ENCODE measurements at places on chromosomes 6 and 20.

DNA sequence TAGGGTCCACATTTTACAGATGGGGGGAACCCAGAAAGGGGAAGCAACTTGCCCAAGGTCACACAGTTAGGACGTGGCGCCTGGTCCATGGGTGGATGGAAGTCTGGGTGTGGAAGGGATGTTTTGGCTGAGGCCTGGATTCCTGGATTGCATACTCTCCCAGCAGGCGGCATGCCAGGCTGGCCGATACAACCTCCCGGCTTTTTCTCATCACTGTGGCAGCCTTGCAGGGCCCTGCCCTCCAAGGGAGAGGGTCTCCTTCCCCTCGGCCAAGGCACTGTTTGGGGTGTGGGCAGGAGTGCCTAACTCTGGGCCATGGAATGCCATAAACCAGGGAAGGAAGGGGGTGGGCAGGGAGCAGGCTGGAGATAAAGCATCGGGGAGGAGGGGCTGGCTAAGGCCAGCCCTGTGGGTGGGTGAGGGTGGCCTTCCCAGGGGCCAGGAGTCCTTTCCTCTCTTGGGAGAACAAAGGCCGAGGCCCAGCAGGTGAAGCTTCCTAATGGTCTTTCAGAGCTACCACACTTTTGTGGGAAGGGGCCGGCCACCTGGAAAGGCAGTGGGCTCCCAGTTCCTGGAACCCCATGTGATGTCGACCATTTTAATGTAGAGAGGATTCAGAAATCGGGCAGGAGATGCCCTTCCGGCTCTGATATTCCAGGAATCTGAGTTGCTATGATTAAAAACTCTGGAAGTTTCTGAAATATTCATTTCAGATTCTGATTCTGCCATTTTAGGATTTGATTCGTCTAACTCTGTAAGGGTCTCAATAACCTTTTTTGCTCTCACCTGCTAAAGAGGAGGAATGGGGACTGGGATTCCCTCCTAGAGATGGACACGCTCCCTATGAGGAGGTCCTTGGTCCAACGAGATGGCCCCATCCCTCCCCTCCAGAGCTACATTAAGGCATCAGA is 4.2 kb downstream of the FOXS1 start:
- no peak for DNase-seq

DNA sequence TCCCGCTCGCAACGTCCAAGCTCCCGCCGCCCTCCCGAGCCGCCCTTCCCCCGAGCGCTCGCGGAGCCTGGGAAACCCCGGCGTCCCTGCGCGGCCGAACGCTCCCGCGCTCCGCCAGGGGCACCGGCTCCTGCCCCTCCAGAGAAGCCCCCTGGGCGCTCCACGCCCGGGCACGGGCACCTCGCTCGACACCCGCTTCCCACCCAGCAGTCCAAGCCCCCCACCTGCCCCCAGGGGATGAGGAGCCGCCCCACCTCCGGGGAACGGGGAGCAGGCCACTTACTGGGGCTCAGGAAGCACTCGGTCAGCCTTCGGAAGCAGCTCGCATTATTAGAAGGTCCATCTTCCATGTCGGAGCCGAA is 1.4 kb downstream of the PDE10A start:
- no peak for DNase-seq

GRCh38 chr6:145836170-145836569 is 21.6 kb upstream of the FBXO30 start:
- DNase-seq = no peak

DNA sequence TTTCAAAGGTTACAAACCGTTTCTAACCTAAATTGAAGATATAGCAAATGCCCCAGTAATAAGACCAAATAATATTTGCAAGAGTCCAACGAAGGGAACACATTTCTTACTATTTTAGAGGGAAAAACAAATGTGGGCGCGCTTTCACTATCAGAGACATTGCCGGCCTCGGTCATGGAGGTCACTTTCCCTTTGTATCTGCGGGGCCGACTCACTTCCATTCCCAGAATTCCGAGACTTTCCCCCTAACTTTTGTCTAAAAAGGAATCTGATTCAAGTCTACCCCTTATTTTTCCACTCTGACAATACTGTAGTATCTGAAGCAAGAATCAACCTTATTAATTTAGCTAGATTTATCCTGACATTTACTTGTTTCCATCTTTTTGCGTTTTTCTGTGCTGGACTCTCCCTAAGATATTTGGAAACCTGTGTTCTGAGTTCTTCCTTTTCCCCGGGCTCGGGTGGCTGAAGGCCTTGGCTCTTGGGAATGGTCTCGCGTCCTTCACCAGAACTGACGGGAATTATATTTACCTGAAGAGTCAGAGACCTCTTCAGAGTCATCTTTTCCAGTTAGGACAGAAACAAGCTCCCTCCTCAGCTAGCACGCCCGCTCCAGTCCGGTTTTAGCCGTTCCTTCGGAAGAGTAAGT is 71.8 kb upstream of the ZNF184 start:
- DNase-seq = no peak

All from cerebellar cortex (tissue), 1 donor.